ENCODE measurements at places on chromosomes 13 and 19.

DNA sequence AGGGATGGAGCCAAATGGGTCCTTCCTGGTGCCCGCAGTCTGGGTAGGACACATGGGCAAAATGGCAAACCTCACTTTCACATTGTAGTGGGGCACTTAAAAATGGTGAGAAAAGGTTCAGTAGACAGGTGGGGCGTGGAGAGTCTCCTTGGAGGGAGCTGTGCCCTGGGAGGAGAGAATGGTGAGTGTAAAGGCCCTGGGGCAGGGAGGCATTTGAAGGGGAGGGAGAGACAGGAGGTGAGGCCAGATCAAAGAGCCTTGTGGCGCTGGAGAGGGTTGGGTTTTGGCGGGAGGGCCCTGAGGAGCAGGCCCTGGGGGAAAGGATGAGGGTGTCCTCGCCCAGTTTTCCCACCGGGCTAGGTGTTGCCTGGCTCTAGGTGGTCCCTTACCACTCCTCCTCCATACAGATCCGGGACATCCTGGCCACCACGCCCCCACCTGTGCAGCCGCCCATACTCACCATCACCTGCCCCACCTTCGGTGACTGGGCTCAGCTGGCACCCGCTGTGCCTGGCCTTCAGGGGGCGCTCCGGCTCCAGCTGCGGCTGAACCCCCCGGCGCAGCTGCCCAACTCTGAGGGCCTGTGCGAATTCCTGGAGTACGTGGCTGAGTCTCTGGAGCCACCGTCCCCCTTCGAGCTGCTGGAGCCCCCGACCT lies 6.3 kb downstream of the MAP1S start:
- DNase-seq: no peak

DNA sequence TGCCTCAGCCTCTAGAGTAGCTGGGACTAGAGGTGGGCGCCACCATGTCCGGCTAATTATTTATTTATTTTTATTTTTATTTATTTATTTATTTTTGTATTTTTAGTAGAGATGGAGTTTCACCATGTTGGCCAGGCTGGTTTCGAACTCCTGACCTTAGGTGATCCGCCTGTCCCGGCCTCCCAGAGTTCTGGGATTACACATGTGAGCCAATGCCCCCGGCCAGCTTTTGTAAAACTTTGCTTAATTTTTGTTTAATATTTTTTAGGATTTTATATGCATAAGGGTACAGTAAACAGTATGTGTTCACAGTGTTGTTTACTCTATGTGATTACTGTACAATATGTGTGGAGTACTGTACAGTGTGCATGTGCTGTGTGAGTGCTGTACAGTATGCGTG lies 98.7 kb downstream of the ZMYM2 start:
- DNase-seq: no peak

DNA sequence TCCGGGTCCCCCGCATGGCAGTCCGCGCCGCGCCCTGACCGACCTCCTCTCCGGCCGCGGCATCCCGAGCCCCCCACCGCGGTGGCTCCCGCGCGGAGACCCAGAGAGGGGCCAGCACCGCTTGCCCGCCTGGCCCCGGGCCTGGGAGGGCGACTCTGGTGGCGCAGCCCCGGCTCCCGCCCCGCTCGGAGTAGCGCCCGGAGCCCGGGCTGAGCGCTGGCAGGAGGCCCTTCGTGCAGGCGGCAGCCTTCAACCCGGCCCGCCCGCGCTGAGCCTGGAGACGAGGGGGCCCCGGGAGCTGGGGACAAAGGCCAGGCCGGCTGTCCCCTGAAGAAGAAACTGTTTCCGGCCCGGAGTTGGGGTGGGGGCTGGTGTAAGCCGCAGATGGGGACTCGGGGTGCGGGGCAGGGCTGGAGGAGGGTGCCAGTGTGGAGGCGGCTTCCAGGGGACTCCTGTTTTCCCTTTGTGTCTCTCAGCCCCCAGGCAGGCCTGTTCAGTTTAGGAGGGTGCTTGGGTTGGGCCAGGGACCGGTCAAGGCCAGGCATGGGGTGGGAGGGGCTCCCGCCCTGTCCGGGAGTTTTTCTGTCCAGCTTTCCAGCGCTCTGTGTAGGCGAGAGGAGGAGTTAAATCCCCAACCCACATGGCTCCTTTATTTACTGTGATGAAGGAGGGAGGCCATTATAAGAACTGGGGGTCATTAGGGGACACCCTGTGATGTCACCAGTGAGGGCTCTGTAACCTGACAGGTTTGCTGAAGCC lies 935 bp downstream of the LRP3 start:
- no peak for DNase-seq

GRCh38 chr13:24741016-24741662 lies 22.8 kb upstream of the RNF17 start:
- DNase-seq: no peak

DNA sequence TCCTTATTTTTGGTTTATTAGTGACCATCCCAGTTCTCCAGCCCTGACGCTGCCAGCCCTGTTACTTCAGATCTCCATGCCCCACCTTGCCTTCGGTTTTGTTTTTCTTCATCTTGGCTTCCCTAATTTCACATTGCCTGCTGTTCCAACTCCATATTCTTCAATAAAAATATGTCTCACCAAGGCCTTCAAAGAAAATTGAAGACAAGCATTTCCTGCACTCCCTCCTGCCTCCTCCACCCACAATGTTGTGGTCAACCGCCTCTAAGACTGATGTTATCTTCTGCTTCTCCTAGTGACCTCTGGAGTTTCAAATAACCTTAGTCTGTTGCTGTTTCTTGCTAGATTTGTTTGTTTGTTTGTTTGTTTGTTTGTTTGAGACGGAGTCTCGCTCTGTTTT lies 14.6 kb downstream of the PLD3 start:
- DNase-seq: no peak

- no peak for DNase-seq
Measured at GRCh38 chr13:30510091-30510490, 44.4 kb upstream of the HMGB1 start.

DNA sequence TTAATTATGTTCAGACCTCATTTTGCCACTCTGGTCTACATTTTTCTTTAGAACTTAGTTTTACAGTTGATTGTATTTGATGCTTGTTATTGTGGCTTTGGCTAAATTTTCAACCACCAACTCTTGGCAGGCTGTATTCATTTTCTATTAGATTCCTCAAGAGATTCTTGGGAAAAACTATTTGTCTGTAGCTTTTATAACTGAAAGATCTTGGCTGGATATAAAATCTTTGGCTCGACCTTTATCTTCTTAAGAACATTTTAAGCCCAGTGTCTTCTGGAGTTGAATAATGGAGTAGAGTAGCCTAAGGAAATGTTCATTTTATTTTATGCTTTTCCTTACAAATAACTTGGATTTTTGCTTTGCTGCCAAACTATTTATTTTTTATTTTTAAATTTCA lies 848.5 kb downstream of the PCDH17 start:
- no peak for DNase-seq

DNA sequence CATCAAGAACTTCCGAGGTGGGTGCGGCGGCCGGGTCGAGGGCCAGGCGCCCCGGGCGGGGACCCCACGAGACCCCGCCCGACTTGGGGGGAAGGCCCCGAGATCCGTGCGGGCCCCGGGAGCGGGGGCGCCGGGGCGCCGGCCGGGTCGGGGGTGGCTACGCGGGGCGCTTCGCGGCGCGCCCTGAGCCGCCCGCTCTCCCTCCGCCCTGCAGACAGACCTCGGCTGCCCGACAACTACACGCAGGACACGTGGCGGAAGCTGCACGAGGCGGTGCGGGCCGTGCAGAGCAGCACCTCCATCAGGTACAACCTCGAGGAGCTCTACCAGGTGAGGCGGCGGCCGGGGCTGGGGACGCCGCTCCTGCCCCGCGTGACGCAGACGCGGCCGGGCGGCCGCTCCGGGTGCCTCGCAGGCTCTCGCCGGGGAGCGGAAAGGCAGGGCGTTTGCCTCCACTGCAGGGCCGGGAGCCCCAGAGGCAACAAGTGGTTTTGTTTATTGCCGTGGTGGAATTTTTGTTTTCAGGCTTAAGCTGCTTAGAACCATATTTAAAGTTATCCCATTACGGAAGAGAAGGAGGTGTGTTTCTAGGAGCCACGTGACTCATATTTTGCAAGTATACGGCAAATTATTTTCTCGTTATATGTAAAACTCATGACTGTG lies 477 bp downstream of the CUL4A start:
- peak; percentile 63 for DNase-seq

- DNase-seq: no peak
Measured at GRCh38 chr19:39696387-39696786, 7.9 kb upstream of the LGALS14 start.

DNA sequence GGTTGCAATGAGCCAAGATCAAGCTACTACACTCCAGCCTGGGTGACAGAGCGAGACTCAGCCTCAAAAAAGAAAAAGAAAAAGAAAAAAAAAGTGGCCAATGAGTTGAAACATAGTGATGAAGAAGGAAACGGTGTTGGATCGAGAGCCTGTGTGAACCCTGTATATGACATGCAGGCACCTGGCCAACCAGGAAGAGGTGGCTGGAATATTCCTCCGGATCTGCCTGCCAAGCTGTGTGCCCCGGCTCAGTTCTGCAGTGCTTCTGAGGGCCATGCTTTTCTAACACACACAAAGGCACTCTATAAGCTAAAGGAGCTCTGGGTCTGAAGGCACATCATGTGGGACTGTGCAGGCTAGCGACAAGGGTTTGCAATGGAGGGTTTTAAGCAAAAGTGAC lies 3.7 kb upstream of the ZNF444 start:
- DNase-seq: no peak

DNA sequence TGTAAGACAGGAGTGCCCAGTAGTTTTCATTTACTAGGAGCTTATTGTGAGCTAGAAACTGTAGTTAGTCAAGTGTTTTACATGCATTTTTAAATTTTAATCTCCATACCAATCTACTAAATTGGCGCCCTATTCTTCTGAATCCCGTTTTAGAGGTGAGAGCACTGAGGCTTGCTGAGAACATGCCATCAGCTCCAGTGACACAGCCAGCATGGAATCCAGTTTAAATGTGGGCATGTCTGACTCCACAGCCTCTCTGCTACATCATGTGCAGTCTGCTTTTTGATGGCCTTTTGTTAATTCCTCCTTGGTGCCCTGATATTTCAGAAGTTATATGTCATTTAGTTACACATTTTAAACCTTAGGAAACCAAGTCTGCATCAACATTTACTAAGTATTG lies 325.4 kb downstream of the DLEU7 start:
- no peak for DNase-seq

DNA sequence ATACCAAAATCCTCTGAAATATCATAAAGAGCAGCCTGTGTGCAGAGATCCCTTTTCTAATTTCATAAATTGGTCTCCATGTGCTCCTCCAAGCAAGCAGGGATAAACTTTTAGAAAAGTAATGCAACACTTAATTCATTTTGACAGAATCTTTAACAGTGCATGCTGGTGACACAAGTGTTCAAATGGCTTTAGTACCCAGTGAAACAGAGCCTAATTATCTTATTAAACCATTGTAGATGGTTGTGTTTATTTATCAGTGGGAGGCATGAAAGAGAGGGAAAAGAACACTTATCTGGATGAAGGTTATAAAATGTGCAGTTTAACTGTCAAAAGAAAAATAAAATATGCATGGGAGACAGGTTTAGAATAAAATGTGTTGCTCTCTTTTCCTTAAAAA lies 945.0 kb upstream of the PCDH20 start:
- no peak for DNase-seq

- peak; percentile 22 for DNase-seq
Measured at GRCh38 chr19:7658219-7658686, 10.6 kb upstream of the RETN start.

DNA sequence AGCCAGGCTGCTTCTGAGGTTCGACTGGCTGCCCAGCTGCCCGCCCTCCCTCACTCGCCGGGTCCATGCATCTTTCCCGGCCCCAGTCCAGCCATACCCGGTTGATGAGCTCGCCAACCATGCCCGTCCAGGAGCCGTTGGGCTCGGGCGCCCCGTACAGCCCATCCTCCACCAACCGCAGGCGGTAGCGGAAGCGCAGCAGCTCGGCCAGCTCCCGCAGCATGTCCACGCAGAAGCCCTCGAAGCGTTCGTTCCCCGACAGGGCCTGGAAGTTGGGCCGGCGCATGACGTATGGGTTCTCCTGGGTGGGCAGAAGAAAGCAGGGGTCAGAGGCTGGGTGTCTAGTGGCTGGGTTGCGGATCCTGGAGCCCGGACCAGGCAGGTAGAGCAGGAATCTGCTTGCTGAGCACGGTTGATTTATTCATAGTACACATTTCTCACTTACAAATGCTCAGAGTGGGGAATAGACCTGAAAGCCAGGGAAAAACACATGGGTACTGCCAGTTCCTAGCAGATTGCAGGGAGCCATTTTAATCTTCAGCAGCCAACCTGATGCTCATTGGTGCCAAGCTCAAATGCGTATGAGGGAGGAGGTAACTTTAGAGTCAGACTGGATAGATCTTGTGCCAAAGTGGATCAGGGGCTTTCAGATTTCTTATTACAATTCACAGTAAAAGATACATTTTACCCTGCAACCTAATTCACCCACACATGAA lies 27.4 kb downstream of the GRIK5 start:
- no peak for DNase-seq

DNA sequence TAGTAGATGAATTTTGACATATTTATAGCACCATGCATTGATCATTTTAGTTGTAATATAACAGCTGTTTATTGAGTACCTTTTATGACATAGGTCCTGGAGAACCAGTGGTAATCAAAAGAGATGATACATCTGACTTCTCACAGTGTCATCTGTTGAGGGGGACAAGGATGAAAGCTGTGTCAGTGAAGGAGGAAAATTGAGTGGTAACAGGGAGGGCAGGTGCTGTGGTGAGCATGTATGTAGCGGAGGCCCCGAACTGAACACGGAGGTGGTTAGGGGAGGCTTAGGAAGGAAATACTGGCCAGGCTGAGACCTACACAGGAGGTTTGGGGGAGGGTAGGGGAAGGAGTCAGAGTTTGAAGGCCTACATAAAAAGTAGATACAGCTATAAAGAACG lies 199.7 kb downstream of the GGACT start:
- DNase-seq: no peak

- DNase-seq: no peak
Measured at GRCh38 chr13:111627596-111627995, 307.2 kb downstream of the TEX29 start.

DNA sequence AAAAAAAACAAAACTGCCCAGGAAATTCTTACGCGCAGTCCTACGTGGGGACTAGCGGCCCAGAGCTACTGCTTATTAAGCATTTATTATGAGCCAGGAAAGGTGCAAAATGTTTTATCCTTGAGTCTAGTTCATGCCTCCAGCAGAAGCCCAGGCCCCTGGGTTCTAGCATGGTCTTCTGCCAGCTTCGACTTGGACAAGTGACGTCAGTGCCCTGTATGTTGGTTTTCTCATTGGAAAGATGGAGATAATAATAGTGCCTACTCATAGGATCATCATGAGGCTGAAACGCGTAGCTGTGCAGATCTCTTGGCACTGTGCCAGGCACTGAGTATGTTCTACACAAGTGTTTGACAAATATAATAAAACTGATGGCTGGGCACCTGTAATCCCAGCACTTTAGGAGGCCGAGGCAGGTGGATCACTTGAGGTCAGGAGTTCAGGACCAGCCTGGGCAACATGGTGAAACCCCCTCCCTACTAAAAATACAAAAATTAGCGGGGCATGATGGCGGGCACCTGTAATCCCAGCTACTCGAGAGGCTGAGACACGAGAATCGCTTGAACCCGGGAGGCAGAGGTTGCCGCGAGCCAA lies 12.4 kb upstream of the SULT2B1 start:
- no peak for DNase-seq

- no peak for DNase-seq
Measured at GRCh38 chr13:69857183-69857821, 250.3 kb upstream of the ATXN8OS start.

- no peak for DNase-seq
Measured at GRCh38 chr13:60047918-60048317, 115.8 kb downstream of the DIAPH3 start.

GRCh38 chr13:22232186-22232585 lies 561.3 kb downstream of the FGF9 start:
- DNase-seq: no peak

Measured in activated CD4-positive, alpha-beta T cell treated with anti-CD3 and anti-CD28 coated beads for 1 hour (primary cell).